ENCODE measurements at places on chromosomes 12 and 14.

DNA sequence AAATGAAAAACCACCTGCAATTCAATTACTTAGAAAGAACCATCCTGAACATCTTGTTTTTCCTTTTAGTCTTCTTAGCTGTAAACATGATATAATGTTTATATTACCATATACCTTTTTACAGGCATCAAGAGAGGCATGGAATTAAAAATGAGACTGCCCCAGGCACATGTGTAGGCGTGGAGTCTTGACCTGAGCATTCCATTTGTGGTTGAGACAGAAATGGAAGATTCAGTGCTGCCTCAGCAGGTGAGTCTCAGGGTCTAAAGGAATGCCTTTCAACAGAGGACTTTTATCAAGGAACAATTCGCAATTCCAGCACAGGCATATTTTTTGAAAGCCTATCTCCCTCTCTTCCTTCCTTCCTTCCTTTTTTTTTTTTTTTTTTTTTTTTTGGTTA is 8.0 kb upstream of the NANOGNB start:
- no peak for DNase-seq

DNA sequence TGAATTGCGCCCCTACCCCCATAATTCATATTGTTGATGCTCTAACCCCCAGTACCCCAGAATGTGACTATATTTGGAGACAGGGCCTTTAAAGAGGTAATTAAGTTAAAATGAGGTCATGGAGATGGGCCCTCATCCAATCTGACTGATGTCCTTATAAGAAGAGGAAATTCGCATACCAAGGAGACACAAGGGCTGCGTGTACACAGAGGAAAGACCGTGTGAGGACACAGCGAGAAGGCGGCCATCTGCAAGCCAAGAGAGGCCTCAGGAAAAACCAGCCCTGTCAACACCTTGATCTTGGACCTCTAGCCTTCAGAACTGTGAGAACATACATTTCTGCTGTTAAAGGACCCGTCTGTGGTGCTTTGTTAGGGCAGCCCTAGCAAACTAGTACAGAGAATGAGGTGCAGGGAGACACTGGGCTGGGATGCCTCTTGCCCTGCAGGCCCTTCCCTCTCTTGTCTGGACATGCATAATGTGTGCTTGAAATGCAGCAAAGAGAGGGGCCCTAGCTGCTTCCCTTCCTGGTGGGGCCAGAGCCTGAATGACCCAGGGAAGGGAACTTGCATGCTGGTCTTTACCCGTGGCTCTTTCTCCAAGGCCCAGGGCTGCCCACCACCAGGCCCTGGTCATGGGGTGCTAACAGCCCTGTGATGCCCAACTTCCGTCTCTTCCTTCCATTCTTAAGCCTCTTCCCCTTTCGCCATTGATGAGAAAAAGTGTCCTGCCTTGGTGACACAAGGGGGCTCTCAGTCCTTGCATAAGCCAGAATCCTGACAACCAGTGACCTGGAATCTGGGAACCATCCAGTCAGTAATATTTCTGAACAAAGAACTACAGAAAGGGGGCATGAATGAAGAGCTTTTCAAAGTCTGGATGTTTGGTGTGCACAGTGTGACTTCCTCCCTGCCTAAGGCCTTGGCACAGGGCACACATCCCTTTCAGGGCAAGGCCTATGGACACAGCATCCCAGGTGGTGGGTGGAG is 50.0 kb upstream of the GPATCH2L start:
- DNase-seq: no peak

GRCh38 chr14:23829736-23830471 is 123.7 kb upstream of the DHRS4 start:
- no peak for DNase-seq

- no peak for DNase-seq
These were observed 301.1 kb downstream of the DUSP6 start for GRCh38 chr12:89051065-89051677.

DNA sequence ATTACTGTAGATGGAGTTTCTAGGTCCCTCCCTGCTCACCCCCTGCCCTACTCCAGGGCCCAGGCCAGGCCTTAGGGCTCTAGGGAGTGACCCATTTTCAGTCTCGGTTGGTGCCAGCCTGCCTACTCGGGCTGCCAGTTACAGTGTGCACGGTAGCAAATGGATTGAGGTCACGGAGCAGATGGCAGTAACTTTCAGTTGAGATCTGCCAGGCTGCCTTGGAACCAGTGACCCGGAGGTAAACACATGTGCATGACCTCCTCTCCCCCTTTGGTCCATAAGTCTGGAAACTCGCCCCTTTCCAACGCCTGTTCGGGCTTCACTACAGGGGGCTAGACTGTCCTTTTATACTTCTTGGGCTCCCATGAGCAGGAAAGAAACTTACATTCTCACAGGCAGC is 139.7 kb upstream of the TBX3 start:
- DNase-seq: no peak

DNA sequence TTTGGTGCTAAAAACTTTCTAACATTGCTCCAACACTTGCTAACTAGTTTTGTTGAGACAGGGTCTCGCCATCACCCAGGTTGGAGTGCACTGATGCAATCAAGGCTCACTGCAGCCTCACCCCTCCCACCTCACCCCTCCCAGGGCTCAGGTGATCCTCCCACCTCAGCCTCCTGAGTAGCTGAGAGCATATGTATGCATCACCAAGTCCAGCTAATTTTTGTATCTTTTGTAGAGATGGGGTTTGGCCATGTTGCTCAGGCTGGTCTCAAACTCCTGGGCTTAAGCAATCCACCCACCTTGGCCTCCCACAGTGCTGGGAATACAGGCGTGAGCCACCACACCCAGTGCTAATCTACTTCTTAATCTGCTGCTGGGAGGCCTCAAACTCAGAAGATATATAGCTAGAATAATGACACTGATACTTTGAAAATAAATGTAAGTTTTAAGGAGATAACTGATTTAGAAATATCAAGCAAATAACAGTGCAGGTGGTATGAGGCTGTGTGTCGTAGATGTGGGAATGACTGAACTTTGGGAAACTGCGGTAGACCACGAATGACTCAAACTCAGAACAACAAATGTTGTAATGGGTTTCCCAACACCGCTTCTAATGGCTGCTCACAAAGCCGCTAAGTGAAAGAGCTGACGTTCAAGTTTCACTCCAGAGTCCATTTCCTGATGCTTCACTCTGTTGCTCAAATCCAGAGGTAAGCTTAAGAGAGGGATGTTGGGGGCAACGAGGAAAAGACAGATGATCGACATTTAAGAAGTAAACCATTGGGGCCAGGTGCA is 10.0 kb downstream of the TMCC3 start:
- DNase-seq: no peak

- DNase-seq: no peak
These were observed 66.0 kb downstream of the RIMBP2 start for GRCh38 chr12:130650131-130650530.

GRCh38 chr14:96164861-96165490 is 39.7 kb upstream of the BDKRB2 start:
- no peak for DNase-seq

GRCh38 chr12:43848786-43849185 is 12.9 kb downstream of the TMEM117 start:
- no peak for DNase-seq

GRCh38 chr12:42552822-42553221 is 36.7 kb downstream of the PRICKLE1 start:
- no peak for DNase-seq

DNA sequence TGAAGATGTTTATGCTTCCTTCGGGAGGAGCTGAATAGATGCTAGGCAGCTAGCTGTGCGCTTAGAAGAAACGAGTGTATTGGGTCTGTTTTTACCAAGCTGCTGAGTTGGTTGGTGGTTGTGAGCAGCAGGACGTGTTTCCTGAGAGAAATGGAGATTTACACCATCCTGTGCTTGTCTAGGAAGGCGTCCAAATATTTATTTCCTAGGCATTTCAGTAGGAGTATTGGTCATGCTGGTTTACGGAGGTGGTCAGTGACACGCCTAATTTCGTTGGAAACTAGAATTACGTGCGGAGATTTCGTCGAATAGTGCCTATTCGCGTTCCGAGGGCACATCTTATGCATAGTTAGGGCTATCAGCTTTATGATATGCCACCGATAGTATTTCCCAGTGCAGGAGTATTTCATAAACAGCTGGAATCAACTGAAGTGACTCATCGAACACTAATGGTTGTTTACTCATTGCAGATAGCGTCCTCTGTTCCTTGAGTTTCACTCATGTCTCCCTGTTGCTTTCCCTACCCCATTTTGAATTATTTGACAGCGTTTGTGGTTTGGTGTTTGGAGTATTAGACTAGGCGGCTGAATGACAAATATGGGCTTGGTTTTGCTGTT is 780 bp downstream of the TBC1D15 start:
- DNase-seq: no peak

DNA sequence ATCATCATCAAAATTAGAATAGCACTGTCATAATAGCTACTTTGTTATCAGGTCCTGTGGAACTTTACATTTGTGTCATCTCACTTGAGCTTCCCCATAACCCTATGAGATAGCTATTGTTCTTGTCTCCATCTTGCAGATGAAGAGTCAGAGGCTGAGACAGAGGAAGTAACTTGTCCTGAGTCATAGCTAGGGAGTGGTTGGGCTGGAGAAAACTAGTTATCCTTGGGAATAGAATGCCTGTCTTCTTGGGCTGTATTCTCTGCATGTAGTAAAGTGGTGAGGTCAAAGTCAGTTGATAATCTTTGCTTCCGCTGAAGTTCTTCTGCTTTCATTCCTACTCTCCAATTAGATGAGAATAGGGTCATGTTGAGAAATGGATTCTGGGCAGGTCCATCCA is 117.0 kb downstream of the SMOC1 start:
- DNase-seq: no peak

DNA sequence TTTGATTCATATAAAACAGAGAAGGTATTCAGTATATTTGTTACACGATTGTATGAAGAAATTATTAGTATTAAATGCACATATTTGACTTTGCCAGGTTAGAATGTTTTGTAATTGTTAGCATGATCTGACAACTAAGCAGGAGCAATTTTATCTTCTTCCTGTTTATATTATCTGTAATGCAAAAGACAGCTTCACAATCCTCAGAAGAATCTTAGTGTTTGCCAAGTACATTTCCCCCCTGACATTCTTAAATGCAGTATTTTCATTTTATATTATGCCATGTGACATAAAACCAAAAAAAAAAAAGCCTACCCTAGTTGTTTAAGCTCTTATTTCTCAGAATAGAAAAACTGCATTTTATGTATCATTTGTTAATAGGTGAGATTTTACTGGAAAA is 469.4 kb downstream of the FOXG1 start:
- no peak for DNase-seq

- DNase-seq: no peak
These were observed 162.5 kb downstream of the DPF3 start for GRCh38 chr14:72731252-72732020.

- DNase-seq: no peak
These were observed 6.8 kb downstream of the SIX6 start for GRCh38 chr14:60515511-60516289.

DNA sequence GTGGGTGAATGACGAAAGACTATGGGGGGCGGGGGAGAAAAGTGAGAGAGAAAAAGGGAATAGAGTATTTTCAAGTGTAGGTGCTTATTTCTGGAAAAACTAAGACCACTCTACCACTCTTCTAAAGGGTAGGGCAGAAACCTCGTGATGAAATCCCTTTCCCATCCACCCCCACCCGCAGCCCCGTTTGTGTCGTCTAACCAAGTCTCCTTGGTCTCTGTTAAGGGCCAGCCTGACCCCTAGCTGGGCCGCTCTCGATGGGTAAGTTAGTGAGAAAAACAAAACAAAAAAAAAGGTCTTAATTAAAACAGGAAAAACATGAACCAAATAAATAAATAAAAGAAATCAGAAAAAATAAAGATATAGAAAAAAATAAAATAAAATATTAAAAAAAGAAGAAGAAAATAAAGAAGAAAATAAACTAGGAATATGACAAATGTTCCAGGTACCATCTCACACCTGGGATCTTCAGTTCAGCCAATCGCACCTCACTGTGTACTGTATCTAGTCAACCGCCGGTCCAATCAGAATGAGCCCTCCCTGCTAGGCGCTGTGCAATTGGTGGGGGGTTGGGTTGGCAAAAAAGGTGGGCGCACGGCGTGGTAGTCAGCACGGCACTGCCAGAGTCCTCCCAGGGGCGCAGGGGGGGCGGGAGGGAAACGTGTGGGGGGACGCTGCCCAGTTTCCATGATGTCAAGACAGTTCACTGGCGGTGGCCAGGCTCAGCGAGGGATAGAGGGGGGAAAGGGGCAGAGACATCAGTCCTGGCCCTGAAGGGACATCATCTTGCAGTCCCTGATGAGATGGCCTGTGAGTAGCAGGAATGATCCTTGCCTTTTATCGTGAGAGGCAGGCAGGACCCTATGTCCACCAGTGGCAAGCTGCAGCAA is 9.8 kb upstream of the CDH24 start:
- no peak for DNase-seq

- DNase-seq: peak; percentile 21
These were observed 281.7 kb upstream of the AMIGO2 start for GRCh38 chr12:47361389-47362021.

All from stimulated activated CD8-positive, alpha-beta memory T cell treated with anti-CD3 and anti-CD28 coated beads, Interleukin-4, amount 100 ng/mL, for 4 hours (primary cell).